ENCODE measurements at places on chromosomes 13 and 19. TPM values are rescaled to one million over a fixed set of nuclear protein-coding genes. Genes with fewer than 3 reads are reported as not detected.

The CACNG8 gene
- 0.91 TPM for polyA plus RNA-seq

The ZNF665 gene
- 3.9 TPM for polyA plus RNA-seq

The STK11 gene
- polyA plus RNA-seq = 50.5 TPM

The GAMT gene
- 218 TPM for polyA plus RNA-seq

All from forelimb muscle (tissue), 1 donor.